ENCODE measurements at places on chromosomes 2 and 18. TPM values are rescaled to one million over a fixed set of nuclear protein-coding genes. Genes with fewer than 3 reads are reported as not detected.

DNA sequence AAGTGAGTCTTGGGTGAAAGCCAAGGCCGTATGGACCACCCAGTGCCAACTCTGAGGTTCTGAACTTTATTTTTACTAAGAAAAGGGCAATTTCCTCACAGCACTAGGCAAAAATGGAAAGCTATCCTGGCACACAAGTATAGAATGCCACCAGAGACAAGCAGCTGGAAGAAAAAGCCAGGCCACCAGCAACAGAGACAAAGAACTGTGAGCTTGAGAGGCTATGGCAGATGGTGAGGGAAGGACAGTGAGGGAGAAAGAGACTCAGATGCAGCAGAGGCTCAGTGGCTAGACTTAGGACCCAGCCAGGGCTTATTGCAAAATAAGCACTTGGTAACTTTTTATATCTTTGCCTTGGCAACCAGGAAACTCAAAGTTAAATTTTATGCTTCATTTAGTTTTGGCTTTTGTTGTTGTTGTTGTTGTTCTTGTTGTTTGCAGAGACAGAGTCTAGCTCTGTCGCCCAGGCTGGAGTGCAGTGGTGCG, 78.0 kb upstream of the BZW1 start:
- no peak for DNase-seq

- DNase-seq: peak; percentile 14
Observed at GRCh38 chr2:39696101-39696553, 30.4 kb downstream of the TMEM178A start.

DNA sequence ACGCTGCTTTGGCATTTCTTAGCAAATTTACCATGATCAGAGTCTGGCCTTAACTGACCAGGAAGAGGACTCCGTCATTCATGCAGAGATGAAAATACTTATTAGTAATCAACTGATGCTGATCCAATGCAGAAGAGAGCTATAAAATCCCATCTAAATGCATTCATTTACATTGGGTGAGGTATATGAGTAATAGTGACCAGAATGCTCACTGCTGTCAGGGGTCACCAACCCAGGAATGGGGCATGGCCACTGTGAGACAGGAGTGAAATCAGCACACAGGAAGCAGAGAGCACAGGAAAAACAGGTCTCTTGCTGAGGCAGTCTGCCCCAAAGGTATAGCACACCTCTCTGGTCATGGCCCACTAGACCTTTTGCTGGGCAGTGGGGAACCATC, 68.1 kb upstream of the TMEM247 start:
- DNase-seq: no peak

GRCh38 chr2:82000606-82001005, 1696.1 kb upstream of the LRRTM1 start:
- no peak for DNase-seq

MYO1B gene
- 9.9 TPM for total RNA-seq

DNA sequence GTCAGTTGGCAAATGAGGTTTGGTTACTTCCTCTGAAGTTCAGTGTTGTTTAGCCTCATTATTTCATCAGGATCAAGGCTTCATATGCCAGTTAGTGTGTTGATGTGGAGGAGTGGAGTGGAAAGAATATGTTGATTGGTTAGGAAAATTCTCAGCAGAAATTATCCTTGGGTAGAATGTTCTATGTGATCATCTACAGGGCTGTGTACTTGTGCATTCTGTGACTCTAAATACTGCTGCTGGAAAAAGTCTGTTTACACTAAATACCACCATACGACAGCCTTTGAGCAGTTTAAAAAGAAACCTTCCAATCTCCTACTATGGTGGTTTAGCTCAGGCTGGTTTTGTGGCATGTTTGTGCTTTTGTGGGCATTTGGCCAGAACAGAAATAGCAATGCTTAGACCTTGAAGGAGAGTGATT, 25.8 kb downstream of the CAB39 start:
- no peak for DNase-seq

GAL3ST2 gene
- not detected for total RNA-seq

IL1RL2 gene
- 0.49 TPM for total RNA-seq

DNA sequence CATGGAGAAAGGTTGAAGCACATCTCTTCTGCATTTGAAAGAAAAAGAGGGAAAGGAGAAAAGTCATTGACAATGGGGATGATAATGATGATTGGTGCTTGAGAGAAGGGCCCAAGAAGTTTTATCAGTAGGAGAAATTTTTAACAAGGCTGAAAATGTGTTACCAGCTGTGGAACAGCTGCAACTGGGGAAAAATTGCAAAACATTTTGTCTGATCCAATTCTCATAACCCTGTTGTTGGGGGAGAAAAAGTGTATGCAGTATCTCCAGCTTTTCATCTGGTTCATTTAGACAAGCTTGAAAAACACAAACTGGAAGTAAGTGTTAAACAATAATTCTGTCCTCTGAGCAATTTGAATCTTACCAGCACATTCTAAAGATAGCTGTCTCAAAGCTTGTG, 92.7 kb downstream of the CSRNP3 start:
- DNase-seq: no peak

DNA sequence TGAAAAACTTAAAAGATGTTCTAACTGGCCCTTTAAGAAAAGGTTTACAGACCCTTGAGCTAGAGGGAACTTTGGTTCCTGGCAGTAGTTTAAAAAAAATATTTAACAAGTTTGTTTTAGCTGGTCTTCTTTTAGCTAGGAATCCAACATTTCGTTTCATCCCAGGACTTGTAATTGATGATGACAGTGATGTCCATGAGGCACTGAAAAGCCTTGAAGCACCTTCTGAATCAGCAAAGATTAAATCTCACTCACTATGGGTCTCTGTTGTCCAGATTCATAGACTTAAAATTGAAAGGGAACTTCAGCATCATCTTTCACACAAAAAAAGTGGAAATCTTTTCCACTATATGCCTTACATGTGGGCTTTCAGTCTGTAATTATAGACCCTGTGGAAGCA, 102.9 kb upstream of the ETAA1 start:
- DNase-seq: no peak

MC5R gene
- not detected for total RNA-seq

GRCh38 chr2:2639251-2640139, 308.4 kb upstream of the MYT1L start:
- DNase-seq: no peak

DNA sequence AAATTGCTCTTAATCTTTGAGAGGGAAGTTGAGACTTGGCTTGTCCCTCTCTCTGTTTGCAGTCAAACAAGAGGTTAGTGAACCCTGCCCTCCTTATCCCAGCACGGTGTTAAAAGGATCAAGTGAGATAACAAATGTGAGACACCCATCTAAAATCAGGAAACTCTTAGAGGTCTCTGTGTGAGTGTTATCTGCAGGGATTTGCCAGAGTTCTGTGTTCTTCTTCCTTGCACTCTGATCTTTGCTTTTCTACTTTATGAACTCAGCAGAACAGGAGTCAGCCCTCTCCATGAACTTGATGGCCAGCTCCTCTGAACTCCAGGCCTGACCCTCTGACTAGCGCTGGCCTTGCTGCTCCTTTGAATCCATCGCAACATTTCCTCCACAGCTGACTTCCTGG, 123.8 kb downstream of the NCKAP5 start:
- no peak for DNase-seq

DNA sequence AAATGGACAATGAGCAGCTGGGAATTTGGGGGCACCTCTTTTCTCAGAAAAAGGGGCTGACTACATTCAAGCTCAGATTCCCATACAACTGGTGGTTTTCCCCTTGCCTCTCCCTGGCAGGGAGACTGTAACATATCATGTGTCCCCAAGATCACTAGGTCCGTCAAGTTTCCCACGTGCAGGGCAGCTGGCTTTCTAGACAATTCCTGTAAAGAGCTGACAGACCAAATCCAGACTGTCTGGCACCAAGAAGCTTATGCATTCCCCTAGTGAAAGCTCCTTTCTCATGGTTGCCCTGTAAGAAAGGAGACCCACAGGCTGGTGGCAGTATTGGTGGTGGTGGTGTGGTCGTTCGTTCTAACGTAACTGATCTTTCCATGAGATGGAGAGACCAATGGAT, 48.8 kb downstream of the THUMPD2 start:
- no peak for DNase-seq

DNA sequence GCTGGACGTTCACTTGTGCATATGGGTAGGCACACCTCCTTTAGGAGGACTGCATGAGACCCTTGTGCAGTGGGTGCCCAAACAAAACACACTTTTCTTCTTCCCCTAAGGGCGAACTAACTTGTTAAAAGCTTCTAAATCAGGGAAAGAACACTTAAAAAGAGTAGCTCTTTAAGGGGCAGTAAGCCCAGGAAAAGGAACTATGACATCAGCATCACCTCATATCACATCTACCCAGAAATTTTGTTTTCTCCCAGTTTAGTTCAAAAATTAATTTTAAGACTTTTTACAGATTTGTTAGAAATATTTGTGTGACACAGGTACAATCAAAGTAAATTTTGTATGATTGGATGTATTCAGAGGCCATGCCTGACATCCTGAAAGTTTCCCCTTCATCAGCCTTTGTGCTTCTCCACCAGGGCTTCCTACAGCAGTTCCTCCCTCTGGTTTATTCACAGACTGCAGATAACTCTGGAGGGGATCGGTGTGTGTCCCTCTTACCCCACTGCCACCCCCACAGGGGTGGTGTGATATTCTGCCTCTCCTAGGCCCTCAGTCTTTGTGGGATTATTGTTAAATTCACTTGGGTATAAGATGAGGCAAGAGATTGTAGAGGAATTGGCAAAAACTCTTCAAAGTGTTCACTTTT, 27.6 kb downstream of the BCL2L11 start:
- no peak for DNase-seq

GRCh38 chr18:80231151-80231550, 16.2 kb downstream of the PARD6G start:
- DNase-seq: no peak

DNA sequence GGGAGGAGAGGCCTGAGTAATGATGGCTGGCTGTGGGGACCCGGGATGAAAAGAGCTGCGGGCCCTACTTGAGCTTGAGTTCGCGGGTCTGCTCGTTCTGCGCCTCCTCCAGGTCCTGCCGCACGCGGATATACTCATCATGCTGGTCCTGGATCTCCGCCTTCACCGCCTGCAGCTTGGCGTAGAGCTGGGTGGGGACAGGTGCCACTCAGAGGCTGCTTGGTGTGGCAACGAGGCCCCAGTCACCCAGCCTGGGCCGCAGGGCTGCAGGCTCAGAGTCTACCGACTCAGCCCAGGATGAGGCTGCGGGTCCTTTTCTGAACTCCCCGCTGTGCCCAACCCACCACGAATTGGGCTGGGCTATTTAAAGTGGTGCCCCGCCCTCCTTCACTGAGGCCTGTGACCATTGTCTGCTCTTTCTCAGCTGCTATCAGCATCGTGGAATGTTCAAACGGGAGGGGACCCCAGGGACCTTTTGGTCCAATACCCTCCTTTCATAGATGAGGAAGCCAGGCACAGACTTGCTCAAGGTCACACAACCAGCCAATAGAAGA, 28.0 kb downstream of the KIF3C start:
- DNase-seq: no peak

DNA sequence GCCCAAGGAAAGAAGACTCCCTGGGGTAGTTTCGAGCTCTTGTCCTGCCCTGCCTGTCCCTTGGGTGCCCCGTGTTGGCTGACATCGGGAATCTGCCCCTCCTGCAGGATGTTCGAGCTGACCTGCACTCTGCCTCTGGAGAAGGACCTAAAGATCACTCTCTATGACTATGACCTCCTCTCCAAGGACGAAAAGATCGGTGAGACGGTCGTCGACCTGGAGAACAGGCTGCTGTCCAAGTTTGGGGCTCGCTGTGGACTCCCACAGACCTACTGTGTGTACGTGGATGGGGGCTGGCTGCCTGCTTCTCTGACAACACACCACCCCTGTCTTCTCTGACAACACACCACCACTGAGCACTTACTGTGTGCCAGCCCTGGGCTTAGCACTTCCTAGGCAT, 210.8 kb downstream of the DYSF start:
- no peak for DNase-seq

IL36G gene
- total RNA-seq: not detected

DNA sequence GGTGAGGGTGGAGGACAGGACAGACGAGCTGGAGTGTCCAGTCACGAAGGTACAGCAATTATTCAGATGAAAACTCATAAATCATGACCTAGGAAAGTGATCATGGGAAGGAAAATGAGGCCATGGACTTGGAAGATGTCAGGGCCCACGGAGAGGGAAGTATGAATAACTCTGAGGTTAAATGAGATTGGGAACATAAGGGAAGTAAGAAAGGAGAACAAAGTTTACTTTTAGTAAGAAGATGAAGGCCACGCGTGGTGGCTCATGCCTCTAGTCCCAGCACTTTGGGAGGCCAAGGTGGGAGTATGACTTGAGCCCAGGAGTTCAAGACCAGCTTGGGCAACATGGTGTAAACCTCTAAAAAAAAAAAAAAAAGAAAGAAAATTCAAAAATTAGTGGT, 56.2 kb downstream of the AQP4 start:
- no peak for DNase-seq

RAPGEF4 gene
- 5.5 TPM for total RNA-seq

DNA sequence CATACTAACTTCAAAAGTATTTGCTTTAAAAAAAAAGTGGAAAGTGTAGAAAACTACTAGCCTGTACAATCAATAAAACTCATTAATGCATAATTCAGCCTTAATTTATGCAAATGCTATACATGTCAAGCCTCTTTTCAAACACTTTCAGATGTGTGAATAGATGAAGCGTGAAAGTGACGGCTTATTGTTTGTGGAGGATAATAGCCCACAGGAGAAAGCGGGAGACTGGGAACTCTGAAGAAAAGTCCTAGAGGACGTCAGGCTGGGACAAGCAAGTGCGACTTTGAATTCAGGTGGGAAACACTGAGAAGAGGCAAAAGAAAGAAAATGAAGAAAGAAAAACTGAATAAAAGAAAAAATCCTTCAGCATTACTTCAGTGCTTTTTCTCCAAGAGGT, 108.5 kb downstream of the STK39 start:
- DNase-seq: no peak

GRCh38 chr18:22817844-22818243, 115.3 kb upstream of the RBBP8 start:
- DNase-seq: no peak

GTF2A1L gene
- 1.8 TPM for total RNA-seq

Measured in gastrocnemius medialis (tissue), 4 donors.